ENCODE measurements at places on chromosomes 1 and 21.

DNA sequence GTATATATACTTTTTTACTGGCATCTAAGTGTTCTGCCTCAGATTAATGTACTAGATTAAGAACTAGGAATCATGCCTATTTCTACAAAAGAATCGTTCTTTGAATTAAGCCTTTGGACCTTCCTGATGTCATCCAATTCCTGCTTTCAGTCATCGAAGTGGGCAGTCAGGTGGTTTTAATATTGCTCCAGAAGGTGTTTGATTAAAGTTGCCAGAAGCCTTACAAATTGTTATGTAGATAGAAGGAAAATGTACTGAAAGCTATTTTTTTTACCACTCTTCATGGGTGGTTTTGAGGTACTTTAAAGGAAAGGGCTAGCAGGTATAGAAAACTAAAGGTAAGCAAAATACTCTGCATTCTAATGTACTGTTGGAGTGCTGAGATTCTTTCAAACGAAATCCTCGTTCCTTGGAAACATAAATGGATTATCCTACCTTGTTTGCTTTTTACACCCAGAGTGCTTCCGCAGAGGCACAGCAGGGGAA, 716 bp downstream of the CTBS start:
- no peak for DNase-seq

- DNase-seq = no peak
Measured at GRCh38 chr1:8182034-8182761, 135.7 kb upstream of the SLC45A1 start.

DNA sequence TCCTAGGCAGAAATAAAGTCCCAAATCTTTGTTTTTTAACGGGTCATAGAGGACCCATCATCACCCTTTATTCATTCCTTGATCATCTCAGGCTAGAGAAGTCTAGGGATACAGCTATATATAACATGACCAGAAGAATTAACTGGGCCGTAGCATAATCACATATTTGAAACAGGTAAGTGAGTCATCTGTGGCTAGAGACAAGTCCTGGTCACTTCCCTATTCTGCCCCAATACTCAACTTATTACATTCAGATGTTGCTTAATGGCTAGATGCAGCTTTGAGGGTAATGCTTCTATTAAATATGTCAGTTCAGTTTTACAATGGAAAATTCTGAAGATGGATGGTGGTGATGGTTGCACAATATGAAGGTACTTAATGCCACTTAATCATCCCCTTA, 47.0 kb downstream of the EXO1 start:
- DNase-seq = no peak

DNA sequence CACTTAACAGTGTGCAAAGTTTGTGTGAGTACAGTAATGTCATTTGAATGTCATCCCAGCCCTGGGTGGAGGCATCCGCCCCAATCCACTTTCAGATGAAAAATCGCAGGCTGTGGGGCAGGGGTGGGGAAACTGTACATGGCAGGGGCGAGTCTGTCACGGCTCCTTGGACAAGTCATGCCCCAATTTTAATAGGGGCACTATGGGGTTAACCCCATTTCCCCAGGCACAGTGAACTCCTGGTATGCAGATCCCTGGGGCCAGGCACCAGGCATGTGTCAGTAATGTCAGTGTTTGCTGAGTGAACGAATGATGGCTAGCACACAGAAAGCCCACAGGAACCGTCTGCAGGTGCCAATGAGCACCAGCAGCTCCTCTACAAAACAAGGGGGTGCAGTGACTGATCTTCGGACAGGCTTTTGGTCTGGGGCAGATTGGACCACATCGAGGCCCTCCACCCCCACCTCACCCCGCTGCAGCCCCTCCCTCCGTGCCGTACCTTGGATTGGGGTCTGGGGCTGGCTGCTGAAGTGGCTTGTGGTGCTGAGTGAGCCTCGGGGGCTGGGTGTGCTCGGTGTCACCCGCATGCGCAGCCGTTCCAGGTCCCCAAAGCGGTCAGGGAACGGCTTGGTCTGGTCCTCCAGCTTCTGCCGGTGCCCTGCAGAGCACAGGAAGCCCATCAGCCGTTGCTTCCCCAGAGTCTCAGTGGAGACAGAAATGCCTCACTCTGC, 23.2 kb downstream of the RUNX3 start:
- DNase-seq = no peak

DNA sequence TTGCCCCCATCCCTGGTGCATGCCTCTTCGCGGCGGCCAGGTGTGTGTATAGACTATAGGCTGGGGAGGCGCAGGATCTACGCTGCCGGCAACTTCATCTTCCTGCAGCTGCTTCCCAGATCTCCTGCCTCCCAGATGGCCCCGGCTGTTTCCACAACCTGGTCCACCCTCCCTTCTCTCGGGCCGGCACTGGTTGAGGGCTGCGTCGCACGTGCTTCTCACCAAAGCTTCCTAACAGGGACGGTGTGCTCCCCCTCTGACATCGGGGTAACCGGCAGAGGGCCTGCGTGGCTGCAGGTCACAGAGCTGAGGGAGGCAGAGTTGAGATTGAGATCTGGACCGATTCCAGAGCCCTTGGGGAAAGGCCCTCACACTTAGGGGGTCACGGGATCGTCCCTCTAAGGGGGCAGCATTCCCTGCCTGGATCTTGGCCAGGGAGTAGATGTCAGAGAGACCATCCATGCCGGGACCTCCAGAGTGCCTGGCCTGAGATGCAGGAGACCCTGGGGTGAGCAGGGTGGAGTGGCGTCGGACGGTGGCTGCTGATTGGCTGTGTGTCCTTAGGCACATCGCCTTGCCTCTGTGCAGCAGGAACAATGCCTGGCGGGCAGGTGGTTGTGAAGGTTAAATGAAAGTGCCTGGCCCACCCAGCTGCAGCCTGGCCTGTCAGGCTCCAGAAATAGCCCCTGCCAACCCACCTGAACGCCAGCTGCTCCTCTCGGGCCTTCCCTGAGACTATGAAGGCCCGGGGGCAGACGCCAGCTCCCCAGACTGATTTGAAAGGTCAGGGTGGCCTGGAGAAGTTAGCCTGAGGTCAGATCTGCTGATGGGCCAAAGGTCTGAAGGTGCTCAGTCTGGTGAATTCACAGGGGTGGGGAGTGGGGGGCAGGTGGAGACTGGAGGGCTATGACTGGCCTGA, 6.1 kb upstream of the MASP2 start:
- no peak for DNase-seq

- DNase-seq = no peak
Measured at GRCh38 chr1:2441746-2442145, 29.4 kb upstream of the PEX10 start.

DNA sequence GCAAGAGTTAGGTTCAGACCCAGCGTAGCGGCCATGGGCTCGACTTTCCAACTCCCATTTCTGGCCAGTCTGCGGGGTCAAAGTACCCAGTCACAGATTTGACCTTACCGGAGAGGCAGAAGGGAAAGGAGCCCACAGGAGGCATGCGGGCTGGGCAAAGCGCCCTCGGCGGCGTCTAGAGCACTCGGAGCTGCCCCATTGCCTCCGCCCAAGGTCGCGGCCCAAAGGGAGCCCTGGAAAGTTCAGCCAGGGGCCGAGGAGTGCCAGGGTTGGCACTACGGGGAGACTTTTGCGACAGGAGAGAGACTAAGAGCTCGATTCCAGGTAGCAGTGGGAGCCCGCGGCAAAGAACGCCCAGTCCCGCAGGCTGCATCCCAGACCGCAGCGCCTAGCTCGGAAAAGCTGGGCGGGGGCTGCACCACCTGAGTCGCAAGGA, 896 bp downstream of the KANK4 start:
- no peak for DNase-seq

DNA sequence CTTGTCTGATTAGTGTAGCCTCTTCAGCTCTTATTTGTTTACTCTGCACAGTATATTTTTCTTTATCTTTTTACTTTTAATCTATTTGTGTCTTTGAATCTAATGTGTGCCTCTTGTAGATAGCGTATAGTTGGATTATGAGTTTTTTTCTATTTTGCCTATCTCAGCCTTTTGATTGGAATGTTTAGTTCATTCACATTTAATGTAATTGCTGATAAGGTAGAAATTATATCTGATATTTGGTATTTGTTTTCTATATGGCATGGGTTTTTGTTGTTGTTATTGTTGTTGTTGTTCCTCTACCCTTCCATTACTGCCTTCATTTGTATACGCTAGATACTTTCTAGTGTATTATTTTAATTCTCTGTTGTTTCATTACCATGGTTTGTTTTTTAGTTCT, 131.7 kb upstream of the GRIK3 start:
- no peak for DNase-seq

DNA sequence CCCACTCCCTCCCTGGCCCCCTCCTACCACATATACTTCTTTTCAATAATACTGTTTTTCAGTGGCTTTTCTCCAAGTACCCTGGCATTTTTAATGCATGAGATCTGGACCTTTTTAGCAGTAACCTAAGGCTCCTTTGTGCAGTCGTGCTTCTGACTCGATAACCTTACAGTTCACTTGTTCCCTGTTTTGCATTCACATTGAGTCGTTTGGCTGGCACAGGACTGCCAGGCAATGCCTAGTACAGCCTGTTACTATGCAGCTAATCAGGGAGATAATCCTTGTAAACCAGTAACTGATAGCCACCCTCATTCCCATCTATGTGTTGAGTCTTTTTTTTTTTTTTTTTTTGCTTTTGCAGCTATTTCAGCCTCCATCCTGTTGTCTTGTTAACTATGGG, 3.7 kb downstream of the ATP1B1 start:
- DNase-seq = no peak

- DNase-seq = no peak
Measured at GRCh38 chr1:56644919-56645676, at the start of gene PRKAA2. TSS of gene PRKAA2 (plus strand) at chr1:56645314. CDS start at chr1:56645388, 74 bp downstream.

DNA sequence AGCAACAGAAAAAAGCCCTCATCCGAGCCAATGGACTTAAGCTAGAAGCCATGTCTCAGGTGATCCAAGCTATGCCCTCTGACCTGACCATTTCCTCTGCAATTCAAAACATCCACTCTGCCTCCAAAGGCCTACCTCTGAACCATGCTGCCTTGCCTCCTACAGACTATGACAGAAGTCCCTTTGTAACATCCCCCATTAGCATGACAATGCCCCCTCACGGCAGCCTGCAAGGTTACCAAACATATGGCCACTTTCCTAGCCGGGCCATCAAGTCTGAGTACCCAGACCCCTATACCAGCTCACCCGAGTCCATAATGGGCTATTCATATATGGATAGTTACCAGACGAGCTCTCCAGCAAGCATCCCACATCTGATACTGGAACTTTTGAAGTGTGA, 20.7 kb downstream of the NR5A2 start:
- DNase-seq = no peak

DNA sequence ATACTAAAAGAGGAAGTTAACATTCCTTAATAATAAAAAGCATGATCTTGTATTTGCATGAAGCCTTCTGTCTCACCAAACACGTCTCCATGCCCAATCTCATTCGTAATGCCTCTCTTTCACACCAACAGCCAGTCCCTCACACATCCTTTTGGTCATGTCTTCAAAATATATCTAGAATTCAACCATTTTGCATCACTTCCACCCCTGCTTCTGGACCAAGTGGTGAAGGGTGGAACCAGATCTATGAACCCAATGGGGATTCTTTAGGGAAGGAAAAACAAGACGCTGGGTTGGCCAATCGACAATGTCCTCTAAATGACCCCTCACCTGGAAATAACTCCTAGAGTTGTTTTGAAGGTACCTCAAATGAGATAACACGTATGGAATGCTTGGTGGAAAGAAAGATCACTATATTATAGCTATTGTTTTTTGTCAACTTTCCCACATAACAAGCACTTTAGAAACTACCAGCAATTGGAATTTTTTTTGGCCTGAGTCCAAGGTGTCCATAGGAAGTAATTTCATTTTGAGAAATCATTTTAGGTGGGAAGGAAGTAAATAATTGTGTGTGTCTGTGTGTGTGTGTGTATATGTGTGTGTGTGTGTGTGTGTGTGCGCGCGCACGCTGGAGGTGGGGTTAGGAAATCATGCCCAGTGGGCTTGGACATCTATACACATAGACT, at the start of gene KCNA10:
Gene KCNA10 (minus strand): TSS at position 51 of the 686 bp plus-strand sequence. CDS start 388 bp downstream, outside the sequence.
- DNase-seq = no peak

DNA sequence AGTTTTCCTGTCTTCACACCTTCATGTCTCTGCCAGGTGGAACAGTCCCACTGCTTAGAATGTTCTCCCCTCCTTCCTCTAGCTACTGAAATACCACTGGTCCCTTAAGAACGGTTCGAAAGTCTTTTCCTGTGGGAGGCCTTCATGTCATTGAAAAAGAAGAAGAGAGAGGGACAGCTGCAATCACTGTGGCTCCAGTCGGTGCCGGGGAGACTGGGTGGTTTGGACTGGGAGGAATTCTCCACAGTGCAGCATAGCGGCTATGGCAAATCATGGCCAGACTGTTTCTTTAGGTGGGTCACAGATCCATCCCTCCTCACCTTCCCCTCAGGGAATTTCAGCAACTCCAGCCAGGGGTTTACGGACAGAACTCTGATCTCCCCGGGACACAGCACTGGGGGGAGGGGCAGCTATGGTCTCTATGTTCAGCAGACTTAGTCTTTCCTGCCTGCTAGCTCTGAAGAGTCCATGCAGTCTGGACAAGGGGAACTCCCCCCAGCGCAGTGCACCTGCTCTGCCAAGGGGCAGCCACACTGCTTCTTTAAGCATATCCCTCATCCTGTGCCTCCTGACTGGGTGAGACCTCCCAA, 567.2 kb downstream of the SMYD3 start:
- no peak for DNase-seq

GRCh38 chr1:33161061-33161681, 20.7 kb downstream of the TRIM62 start:
- no peak for DNase-seq

DNA sequence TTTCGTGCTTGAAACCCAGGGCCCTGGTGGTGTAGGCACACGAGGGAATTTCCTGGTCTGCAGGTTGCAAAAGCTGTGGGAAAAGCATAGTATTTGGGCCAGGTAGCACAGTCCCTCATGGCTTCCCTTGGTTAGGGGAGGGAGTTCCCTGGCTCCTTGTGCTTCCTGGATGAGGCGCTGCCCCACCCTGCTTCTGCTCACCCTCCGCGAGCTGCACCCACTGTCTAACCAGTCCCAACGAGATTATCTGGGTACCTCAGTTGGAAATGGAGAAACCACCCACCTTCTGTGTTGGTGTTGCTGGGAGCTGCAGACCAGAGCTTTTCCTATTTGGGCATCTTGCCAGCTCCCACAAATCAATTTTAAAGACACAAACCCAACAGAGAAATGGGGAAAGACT, 183.0 kb downstream of the PHTF1 start:
- no peak for DNase-seq

DNA sequence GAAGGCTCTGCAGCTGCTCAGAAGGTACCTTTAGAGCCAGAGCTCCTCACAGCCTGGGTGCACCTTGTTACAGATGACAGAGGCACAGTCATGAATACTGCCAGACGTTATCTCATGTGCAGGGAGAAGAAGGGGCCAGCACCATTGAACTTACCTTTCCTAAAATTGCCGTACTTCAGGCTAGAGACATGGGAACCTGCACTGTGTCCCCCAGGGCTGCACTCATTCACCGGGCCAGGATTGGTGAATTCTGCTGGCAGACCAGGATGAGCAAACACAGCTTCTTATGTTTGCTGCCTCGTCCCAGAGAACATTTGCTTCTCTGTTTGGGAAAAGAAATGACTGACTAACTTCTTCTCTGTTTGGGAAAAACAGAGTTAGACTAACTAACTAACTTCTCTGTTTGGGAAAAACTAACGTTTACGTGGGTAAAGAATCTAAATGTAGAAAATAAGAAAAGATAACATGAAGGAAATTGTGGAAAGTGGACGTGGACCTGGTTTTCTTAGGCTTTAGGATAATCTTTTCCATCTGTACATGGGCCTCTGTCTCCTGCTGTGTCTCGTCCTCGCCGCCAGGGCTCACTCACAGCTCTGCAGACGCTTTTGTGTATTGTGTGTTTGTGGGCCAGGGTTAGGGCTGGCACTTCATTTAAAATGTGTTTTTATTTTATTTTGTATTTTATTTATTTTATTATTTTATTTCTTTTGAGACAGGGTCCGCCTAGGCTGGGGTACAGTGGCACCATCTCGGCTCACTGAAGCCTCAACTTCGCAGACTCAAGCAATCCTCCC, 9.9 kb downstream of the OBSCN start:
- no peak for DNase-seq

Data from GM04504 (cell line).